ENCODE measurements at places on chromosomes 1 and 21.

- no peak for DNase-seq
These were observed 34.1 kb upstream of the GPR153 start for GRCh38 chr1:6294890-6295556.

DNA sequence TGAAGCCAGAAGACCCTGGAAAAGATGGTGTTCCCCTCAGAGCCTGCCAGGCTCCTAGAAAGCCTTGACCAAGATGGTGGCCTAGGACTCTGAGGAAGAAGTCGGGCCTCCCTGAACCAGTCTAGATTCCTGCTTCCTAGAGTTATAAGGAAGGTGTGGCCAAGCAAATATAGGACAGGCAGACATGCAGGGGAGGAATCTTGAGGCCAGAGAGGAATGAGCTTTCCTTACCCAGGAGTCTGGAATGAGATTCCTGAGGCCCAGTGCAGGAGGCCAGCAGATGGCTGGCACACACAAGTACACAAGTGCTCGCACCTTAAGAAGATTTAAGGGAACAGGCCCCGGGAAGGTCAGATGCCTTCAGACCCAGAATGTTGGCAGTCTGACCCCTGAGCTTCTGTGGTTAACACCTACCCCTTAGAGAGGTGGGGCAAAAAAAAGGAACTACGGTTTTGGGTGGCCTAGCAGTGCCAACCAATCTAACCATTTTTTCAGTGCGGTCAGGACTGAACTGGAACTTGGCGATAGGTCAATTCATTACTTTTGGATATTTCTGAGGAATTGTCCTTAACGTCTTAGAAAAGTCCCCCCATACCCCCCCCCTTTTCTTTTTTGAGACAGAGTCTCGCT lies 73.3 kb downstream of the MDM4 start:
- DNase-seq = no peak

DNA sequence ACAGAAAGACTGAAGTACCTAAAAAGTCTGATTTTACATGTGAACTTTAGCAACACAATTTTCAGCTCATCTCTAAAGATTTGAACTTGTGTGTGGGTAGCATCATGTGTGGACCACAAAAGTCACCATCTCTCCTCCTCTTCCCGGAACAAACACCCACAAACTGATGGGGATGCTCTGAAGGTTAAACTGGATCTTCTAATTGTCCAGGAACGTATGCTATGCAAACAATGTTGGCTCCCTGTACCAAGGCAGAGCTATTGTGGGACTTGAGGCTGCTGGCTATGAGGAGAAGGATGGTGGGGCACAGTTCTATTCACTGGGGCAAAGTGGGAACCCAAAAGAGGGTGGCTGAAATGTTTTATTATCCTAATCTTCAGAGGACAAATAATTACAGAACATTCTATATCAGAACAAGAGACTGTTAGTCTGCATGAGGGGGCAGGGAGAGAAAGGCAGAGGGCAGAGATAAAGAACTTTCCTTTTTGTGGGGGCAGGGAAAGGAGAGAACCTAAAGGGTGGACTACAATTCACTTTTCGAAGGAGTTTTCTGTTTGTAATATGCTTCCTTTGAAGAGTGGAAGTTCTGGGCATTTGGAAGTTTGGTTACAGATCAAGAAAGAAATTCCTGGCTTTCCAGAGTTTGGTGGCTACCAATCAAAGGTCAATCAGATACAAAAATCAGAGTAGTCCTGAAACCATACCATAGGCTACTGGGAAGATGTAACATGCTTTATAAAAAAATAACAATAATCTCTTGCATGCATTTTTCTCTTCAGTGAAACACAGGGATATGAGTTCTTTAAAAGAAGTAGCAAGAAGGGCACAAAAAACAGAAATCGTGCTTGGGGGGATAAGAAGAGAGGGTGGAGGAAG lies 62.9 kb downstream of the GADD45A start:
- DNase-seq = peak; percentile 74

DNA sequence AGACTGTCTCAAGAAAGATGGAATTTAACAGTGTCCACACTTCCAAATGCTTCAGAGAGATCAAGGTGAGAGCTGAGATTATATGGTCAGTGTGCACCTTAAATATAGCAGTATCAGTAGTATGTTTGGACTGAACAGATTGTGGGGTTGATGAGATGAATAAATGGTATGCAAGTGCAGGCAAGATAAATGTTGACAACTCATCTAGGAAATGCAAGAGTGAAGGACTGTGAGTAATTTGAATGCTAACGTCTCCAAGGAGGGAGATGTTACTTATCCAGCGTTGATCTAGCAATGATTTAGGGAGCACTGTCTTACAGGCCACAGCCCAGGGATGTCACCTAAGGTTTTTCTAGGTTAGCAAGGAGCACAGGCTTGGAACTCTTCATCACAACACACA lies 170.7 kb upstream of the GALNT2 start:
- no peak for DNase-seq

- DNase-seq = no peak
These were observed 54.0 kb upstream of the ECE1 start for GRCh38 chr1:21344098-21344749.

DNA sequence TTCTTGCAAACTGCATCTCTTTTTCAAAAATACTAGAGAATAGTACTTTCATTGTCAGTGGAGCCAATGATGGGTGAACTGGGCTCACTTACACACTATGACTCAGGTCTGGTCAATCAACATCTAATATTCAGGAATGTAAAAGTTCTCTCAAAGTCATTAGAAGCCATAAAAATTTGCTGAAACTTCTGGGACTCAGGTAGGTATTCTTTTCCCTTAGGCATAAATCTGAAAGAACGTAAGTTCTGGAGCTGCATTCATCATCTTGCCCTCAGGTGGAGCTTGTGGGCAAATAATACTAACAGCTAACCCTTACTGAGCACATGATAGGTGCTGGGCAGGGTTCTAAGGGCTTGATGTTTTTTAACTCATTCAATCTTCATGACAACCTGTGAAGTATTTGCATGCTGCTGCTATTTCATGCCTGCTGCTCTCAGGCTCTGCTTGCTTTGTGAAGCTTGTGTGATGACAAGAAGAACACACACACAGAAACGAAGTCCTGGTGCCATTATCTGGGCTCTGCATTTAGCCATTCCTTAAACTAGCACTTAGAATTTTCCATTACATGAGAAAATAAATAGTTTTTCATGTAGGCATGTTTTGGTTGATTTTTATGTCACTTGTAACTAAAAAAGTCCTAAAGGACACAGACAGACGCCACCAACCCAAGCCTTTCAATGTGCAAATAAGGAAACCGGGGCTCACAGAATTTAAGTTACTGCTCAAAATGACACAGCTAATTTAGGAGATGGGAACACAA lies 394.2 kb upstream of the LYPLAL1 start:
- DNase-seq = no peak

DNA sequence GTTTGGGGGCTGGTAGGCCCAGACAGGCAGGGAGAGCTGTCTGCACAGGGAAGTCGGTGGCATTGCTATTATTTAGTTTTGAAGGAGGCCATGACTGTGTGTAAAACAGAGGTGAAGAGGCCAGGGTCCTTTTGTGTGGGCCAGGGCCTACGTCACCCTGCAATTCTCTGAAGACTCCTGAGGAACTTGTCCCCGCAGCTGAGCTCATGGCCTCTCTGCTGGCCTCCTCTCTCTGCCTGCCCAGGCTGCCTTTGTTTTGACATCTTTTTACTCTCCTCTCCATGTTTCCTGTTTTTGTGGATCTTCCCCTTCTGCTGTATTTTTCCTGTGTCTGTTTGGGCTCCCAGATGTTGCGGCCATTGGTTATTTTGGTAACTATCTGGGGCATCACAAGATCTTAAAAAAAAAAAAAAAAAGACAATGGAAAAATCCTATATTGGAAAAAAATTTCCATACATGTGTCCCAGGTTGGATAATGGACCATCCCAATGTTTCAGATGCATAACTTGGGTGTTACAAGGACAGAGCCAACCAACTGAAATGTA lies 280.7 kb downstream of the RPS6KC1 start:
- DNase-seq = no peak

DNA sequence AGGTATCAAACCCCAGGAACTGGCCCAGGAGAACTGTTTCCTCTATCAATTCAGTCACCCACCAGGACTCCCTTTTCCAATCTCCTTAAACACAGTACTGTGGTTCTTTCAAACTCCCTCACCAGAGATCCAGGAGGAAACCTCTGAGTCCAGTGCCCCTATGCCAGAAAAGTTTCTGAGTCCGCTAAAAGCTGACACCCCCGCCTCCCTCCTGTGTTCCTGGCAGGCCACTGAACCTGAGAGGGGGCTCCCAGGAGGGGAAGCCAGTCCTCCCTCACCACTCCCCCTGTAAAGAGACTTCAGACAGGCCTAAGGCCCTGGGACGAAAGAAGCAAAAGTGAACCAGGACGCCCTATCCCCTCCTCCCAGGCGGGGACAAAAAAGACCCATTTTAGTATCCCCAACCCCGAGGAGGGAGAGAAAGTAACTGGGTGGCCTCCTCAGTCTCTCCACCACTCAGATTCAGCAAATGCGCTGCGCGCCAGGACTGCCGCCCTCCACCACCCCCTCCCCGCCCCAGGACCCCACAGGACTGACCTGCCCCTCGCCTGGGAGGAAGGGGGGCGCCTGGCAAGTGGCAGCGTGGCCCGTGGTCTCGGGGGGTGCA lies 624 bp downstream of the SLC41A1 start:
- peak; percentile 40 for DNase-seq

DNA sequence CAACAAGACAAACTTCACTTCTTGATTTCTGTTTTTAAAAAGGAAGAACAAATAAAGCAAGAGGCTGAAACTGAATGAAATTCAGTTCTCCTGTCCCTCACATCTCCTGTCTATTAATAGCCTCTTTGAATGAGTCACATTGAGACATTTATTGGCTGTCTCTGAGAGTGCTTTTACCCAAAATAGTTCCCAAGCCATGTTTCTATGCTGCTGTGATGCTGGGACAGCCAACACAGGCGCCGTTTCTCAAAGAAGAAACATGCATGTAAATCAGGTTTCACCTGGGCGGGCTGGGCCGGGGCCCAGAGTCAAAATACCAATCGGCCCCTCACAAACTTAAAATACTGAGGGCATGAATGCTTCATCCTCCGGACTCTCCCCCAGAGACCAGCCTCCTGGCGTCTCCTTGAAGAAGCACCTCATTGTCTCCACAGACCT lies 105.2 kb downstream of the EDEM3 start:
- no peak for DNase-seq

- no peak for DNase-seq
These were observed 5.2 kb downstream of the INKA2 start for GRCh38 chr1:111733992-111734341.

DNA sequence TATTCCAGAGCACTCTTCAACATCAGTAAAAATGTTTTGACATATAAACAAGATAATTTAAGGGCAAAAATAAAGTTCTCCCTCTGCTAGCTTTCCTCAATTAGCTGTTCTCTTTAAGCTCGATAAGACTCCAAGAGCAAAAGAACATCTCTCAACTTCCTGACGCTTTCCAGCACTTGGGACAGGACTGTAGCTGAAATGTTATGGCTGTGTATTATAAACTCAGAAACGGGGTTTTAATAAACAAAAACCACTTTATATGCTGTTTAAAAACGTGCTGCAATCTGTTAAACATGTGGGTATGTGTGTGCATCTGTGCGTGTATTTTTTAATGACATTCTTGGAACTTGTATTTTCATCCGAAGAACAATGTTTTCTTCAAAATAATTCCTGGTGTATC lies 71.5 kb upstream of the RGS2 start:
- DNase-seq = no peak

- DNase-seq = no peak
These were observed 10.3 kb downstream of the PRRX1 start for GRCh38 chr1:170674239-170674638.

Measured in SJSA1 (cell line).